Fibroblast of mammary gland (primary cell): ENCODE measurements at places on chromosomes 11 and 22.

DNA sequence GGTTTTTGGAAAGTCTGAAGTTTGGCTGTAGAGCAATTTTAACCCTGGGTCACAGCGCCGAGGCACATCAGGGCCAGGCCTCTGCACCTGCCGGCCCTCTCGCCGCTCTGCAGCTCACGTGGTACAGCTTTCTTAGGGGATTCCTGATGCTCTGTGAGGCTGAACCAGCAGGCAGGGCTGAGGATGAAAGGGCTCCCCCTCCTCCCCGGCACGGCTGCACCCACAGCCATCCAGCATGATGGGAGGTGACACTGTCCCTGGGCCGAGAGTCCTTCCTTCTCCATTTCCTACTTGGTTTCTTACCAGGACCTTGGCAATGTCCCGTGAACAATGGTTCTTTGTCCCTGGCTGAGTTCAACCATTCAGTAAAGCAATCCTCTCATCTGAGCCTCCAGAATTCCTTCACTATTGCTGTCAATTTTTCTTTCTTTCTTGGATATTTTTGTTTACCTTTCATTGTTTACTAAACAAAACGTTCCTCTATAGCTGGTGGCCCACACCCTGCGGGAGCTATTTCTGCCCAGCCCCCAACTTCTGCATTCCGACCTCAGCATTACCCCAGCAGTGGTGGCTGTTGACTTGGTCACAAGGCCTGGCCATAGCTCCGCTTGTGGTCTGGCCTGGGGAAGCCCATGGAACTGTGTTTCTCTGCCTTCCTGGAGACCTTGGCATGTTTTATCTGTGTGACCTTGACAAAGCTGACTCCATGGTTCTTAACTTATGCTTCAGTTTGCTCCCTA, 172.8 kb upstream of the B3GAT1 start:
- DNase-seq: no peak

DNA sequence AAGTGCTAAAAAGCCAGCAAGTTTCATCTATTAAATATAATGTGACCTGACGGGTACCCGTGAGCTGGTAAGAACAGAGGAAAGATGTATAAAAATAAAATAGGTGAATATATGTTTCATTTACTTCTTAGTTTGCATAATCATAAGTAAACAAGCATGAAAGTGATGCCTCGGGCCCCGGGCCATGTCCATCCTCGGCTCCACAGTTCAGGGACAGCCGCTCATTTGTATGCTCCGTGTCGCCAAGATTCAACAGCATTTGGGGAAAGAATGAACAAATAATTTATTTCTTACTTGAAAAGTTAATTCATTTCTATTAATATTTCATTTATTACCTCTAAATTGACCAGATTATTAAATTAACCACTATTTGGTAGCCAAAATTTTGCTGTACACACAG, 251.8 kb downstream of the NTM start:
- no peak for DNase-seq

GRCh38 chr11:34341931-34342533, 15.8 kb downstream of the ABTB2 start:
- DNase-seq: peak; percentile 58

DNA sequence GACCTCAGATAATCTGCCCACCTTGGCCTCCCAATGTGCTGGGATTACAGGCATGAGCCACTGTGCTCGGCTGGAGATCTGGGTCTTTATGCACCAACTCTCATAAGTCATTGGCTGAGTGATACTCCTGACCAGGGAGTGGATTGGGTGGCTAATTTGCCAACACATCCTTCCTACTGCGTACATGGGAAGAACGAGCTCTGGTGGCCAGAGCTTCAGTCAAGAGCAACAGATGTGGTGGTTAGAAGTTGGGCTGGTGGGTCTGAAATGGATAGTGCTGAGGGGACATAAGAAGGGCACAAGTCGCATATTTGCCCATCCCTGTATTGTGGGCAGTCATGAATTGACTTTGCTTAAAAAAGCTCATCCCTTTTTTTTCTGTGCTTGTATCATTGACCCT, 74.1 kb upstream of the AMPD3 start:
- no peak for DNase-seq

- DNase-seq: peak; percentile 53
These were observed 94.8 kb downstream of the PICALM start for GRCh38 chr11:85974122-85974521.

- no peak for DNase-seq
These were observed 20.7 kb upstream of the AQP11 start for GRCh38 chr11:77568916-77569675.

GRCh38 chr11:613369-613968, 2.3 kb downstream of the IRF7 start:
- DNase-seq: peak; percentile 34

- DNase-seq: peak; percentile 41
These were observed 40.2 kb downstream of the MCM5 start for GRCh38 chr22:35440129-35440528.

GRCh38 chr11:111347002-111347722, 31.9 kb downstream of the POU2AF1 start:
- peak; percentile 83 for DNase-seq

- DNase-seq: no peak
These were observed 34.1 kb upstream of the OR8B8 start for GRCh38 chr11:124479561-124479960.

- DNase-seq: no peak
These were observed 131.9 kb upstream of the MTNR1B start for GRCh38 chr11:92837595-92837994.

DNA sequence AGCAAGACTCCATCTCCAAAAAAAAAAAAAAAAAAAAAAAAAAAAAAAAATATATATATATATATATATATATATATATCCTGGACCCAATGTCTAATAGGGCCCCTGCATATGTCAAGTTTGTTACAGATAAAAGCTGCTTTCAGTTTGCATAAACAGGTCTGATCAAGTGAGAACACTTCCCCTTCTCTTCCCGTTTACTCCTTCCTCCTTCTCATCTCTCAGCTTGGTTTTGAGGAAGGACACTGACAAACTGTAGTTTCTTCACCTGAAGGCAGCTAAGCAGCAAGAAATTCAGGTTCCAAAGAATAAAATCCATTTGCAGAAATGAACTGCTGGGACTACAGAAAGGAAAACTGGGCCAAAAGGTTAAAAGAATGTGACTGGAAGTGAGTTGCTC, 11.7 kb downstream of the THOC5 start:
- DNase-seq: no peak

GRCh38 chr11:11949482-11949881, 58.9 kb downstream of the DKK3 start:
- no peak for DNase-seq

GRCh38 chr11:45590743-45591142, 74.7 kb downstream of the CHST1 start:
- DNase-seq: peak; percentile 33

- no peak for DNase-seq
These were observed 196.2 kb upstream of the E2F8 start for GRCh38 chr11:19436932-19437331.

DNA sequence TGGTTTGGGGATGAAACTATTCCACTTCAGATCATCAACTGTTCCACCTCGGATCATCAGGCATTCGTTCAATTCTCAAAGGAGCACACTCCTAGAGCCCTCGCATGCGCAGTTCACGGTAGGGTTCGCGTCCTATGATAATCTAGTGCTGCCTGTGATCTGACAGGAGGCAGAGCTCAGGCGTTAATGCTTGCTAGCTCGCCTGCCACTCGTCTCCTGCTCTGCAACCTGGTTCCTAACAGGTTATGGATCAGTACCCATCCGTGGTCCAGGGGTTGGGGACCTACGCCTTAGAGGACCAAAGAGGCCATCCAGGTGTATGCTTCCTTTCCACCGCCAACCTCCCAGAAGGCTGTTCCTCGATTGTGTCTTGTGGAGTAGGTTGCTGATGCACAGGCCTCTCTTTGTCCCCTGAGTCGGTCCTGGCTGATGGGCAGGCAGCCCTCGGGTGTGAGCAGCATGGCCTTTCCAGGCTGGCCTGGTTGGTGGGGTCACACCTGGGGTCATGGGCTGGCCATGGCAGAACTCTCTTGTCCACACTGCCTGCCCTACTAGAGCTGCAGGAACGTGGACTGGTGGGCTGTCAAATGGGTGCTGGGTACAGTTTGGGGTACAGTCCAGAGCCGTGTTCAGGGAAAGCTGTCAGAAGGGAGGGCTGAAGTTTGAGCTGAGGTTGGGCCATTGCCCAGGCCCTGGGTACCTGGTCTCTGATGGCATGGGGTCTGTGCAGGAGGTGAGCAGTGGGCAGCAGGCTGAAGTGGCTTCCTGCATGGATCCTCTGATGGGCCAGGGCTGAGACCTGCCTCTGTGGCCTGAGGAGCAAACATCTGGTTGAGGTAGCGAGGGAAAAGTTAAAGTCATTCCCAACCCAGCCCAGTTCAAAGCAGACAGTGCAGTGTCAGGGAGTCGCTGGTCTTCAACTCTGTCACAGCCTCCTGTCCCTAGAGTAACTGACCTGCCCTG, 11.1 kb downstream of the PRDM11 start:
- DNase-seq: no peak

GRCh38 chr11:13324709-13325108, 47.1 kb downstream of the BMAL1 start:
- DNase-seq: no peak

DNA sequence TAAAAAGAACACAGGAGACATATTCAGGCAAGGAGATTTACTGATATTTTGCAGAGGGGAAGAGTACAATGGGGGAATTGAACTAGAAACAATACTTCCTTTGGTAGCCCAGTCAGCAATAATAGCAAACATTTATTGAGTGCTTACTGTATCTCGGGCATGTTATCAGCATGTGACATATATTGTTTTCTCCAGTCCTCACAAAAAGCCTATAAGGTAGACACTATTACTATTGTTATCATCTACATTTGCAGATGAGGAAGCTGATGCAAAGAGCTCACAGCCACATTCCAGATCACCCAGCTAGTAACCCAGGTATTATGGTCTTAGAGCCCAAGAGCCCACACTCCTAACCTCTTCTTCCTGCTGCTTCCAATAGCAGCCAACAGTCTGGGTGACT, 27.9 kb downstream of the NAV2 start:
- DNase-seq: no peak

- no peak for DNase-seq
These were observed 130.7 kb downstream of the MN1 start for GRCh38 chr22:27670701-27671412.

- DNase-seq: no peak
These were observed 25.0 kb downstream of the GDPD5 start for GRCh38 chr11:75500742-75501141.

- no peak for DNase-seq
These were observed 734.5 kb downstream of the METTL15 start for GRCh38 chr11:28842716-28843115.

- no peak for DNase-seq
These were observed 274.9 kb downstream of the TENM4 start for GRCh38 chr11:79165908-79166307.

DNA sequence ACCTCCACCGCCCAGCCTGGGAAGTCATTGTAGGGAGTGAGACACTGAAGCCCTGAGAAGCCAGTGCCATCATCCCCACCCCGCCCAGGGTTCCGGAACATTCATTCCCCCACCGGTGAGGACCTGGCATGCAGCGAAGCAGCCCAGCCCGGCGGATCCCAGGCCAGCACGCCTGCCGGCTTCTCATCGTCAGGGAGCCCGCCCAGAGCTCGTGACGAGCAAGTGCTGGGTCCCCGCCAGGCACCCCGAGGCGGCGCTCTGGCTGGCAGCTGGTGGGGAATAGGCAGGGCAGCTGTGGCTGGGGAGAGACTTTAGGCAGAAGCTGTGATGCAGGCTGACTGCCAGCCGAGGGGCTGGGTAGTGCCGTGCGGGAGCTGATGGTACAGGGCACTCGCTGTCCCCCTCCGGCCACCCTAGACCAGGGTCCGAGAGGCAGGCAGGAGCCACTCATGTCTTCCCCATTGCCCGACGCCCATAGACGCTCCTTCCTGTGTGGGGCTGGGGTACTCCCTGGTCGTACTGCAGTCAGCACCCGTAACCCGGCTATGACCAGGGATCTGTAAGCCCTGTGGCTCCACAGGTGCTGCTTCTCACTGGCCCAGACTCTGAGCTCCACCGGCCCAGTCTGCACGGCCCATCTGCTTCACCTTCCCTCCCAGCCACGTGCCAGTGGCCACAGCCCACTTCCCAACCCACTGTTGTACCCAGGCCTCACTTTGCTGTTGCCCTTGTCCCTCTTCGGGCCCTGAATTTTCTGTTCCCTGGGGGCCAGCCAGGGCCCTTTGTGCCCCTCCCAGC, 24.5 kb upstream of the CABP7 start:
- DNase-seq: no peak

GRCh38 chr22:38018938-38019827, 34.8 kb upstream of the SOX10 start:
- no peak for DNase-seq

DNA sequence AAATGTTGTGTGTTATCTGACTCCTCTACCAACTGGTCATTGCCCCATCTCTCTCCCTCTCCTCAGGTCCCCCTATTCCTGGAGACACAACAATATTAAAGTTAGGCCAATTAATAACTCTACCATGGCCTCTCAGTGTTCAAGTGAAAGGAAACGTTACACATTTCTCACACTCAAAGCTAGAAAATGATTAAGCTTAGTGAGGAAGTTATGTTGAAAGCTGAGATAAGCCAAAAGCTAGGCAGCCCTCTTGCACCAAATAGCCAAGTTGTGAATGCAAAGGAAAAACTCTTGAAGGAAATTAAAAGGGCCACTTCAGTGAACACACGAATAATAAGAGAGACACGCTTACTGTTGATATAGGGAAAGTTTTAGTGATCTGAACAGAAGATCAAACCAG, 6.9 kb downstream of the DLG2 start:
- DNase-seq: no peak

DNA sequence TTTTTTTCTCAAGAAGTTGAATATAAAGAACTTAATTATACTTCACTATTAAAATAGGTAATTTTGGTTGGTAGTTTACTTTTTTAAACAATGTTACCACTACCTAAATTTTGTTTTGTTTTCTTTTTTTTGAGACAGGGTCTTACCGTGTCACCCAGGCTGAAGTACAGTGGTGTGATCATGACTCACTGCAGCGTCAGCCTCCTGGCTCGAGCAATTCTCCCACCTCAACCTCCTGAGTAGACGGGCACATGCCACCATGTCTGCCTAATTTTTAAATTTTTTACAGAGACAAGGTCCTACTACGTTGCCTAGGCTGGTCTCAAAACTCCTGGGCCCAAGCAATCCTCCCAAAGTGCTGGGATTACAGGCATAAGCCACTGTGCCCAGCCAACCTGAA, 17.6 kb downstream of the SPCS2 start:
- peak; percentile 49 for DNase-seq

GRCh38 chr11:116929414-116930090, 92.1 kb upstream of the APOA1 start:
- DNase-seq: peak; percentile 37
